Psoas muscle (tissue), 8 donors: ENCODE measurements at places on chromosomes 7 and 10.

- no peak for DNase-seq
Measured at GRCh38 chr7:27398851-27399250, 156.2 kb downstream of the EVX1 start.

GRCh38 chr7:99033765-99034164 lies 110.1 kb downstream of the SMURF1 start:
- no peak for DNase-seq

- DNase-seq, result peak; percentile 71
Measured at GRCh38 chr7:44565097-44565794, 8.5 kb downstream of the DDX56 start.

DNA sequence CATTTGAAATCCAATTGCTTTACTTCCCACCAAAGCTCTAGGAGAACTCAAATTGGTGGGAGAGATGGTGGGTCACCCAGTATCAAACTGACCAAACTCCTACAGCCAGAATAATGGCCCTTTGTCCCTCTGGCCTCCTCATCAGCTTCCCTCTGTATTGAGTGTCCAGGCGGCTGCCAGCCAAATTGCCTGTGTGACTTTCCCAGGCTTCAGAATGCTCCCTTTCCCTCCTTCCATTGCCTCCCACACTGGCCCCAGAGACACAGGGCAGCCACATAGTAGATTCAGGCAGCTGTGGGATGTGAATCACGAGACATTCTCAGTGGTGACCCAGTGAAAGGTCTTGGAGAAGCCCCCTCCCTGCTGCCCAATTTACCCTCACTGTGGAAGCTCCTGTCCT lies 12.7 kb upstream of the VDAC2 start:
- DNase-seq, result no peak

DNA sequence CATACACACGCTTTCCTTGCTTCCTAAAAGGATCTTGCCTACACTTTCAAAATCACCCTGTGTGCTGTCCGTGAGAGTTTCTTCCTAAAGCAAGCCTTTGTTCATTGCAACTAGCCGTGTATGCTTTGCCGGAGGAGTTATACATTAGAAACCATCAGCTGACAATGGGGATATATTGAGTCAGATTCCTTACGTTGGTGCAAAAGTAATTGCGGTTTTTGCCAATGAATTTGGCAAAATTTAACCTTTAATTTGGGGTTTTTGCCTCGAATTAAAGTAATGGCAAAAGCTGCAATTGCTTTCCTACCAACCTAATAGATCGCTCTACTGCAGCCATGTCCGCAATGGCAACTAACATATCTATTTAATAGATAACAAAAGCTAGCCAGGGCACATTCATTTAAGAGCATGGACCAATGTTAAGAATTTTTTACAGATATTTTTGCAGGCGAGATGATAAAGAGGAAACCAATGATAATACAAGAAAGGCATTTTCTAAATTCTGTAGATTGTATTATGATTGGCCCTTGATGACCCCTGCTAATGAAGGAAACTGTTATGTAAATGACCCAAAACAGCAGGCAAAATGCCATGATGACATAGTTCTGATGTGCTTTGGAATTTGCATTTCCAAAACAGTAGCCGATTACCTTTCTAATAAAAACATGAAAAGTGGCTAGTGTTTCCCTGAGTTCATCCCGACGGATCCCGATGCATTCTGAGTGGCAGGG lies 184.8 kb upstream of the NRP1 start:
- no peak for DNase-seq

DNA sequence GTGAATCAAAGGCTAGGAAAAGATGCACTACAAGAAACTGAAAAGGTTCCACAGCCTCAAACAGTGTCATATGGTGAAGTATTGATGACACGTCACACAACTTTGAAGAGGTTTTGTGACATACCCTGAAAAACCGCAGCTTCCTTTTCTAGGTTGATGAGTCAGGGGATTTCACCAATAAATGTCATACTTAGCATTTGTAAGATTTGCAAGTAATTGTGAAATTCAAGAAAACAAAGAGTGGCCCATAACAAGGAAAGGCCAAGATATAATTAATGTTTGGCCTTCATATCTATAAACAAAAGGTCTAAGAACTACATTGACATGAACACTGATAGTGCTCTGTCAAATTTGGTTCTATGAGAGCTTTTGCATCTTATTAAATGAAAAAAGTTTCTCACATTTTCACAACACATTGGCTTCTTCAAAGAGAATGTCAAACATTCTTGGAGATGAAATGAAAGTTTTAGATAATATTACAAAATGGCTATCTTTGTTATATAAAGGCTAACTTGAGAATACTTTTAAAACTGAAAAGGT lies 62.0 kb upstream of the NAMPT start:
- no peak for DNase-seq
